Activated CD4-positive, alpha-beta T cell treated with anti-CD3 and anti-CD28 coated beads, Interleukin-2, amount 10 ng/mL, durations not matched to agents 7 days and 5 days (primary cell): ENCODE measurements at places on chromosomes 16 and 17.

GRCh38 chr16:27405546-27406451 is 3.8 kb downstream of the IL21R start:
- H3K36me3 ChIP-seq = peaks cover 69% of the 10 kb centered on the region

DNA sequence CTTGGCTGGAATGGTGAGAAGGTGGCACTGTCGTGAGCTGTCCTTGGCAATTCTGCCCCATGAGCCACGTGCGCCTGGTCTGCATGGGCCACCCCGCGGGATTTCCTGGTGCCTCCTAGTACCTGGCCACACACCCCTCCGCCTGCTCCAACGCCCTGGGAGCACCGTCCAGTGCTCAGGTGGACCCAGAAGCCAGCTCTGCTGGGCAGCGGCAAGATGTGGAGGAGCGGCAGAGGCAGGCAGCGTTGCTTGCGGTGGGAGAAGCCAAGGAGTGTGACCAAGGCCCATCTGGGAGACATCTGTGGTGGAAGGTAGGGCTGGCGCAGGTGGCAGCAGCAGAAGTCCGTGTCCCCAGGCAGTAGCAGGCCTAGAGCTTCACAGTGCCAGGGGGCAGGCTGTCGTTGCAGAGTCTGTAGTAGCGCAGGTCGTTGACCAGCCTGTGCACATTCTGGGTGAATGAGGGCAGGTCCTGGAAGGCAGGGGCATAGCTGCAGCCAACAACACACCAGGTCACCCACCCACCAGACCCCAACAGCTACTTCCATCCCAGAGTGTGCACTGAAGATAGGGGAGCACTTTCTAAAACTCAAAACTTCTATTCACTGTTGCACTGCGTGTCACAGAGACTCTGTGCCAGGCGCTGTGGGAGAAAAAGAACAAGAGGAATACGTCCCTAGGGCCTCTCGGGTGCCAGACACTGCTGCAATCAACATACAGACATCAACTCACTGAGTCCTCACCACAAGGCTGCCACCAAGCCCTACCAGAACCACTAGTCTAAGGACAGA is 34.9 kb upstream of the GSG1L start:
- no peak for DNase-seq
- no peaks in the 10 kb centered on the region for H3K27me3 ChIP-seq
- H3K4me1 ChIP-seq = no peaks in the 10 kb centered on the region
- peaks cover 53% of the 10 kb centered on the region for H3K36me3 ChIP-seq
- H3K4me3 ChIP-seq = no peak overlapping the region

- DNase-seq = no peak
- no peak overlapping the region for H3K27ac ChIP-seq
- H3K27me3 ChIP-seq = no peaks in the 10 kb centered on the region
- no peak overlapping the region for H3K4me3 ChIP-seq
Measured at GRCh38 chr17:46995841-46996571, 17.0 kb upstream of the RPRML start.

DNA sequence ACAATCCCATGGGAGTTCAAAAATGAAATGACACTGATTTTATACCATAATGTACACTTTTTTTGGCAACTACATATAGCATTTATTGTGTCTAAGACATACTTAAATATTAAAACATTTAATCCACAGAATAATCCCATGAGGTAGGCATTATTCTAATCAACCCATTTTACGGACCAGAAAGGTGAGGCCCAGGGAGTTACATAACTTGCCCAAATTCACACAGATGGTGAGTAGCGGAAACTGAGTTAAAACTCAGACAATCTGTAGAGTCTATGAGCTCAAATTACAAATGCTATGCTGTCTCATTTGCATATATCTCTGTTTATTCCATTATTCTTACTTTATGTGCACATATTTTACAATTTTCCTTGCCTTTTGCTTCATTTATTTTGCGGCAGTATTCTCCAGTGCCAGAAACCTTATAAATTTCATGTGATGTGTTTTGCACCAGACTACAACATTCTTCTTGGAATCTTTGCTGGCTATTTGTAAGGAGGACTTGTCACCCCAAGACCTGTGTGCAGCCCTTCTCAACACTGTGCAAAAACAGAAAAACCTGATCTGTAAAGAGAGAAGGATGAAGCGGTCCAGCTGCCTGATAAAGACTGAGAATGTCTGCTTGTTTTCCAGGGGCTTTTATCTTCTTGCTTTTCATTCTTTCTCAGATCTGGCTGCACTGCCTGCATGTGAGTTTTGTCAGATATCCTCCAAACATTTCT is 2.3 kb upstream of the ABCA9 start:
- peaks cover 19% of the 10 kb centered on the region for H3K27me3 ChIP-seq
- no peak for DNase-seq
- no peak overlapping the region for H3K4me3 ChIP-seq
- peaks cover 34% of the 10 kb centered on the region for H3K4me1 ChIP-seq
